B cell (primary cell): ENCODE measurements at places on chromosomes 11 and 22. TPM values are rescaled to one million over a fixed set of nuclear protein-coding genes. Genes with fewer than 3 reads are reported as not detected.

Gene GRAMD1B
- 9.6 and 11.6 TPM in 2 replicates for total RNA-seq

Gene GLB1L2
- 0.36 and 0.44 TPM in 2 replicates for total RNA-seq

Gene P2RX6
- 0.49 and 0.83 TPM in 2 replicates for total RNA-seq

Gene TTC38
- 13.3 and 14.9 TPM in 2 replicates for total RNA-seq

Gene DNAJB7
- not detected in 2 replicates for total RNA-seq

Gene TTLL1
- total RNA-seq: 2.1 and 3.0 TPM in 2 replicates

Gene CCDC117
- 25.6 and 25.8 TPM in 2 replicates for total RNA-seq

GRCh38 chr11:68444566-68444965 is 16.0 kb upstream of the PPP6R3 start:
- H3K27me3 ChIP-seq: no peaks in the 10 kb centered on the region
- H3K27ac ChIP-seq: no peak overlapping the region
- peaks cover 33% of the 10 kb centered on the region for H3K4me1 ChIP-seq
- no peak for DNase-seq

- no peaks in the 10 kb centered on the region for H3K4me1 ChIP-seq
- H3K27me3 ChIP-seq: no peaks in the 10 kb centered on the region
- H3K36me3 ChIP-seq: no peaks in the 10 kb centered on the region
- H3K4me3 ChIP-seq: no peak overlapping the region
- no peak for DNase-seq
Measured at GRCh38 chr11:10285148-10285802, 8.7 kb downstream of the SBF2 start.

- no peak overlapping the region for H3K4me3 ChIP-seq
- H3K4me1 ChIP-seq: no peaks in the 10 kb centered on the region
- DNase-seq: no peak
- H3K27me3 ChIP-seq: no peaks in the 10 kb centered on the region
- no peak overlapping the region for H3K27ac ChIP-seq
Measured at GRCh38 chr11:13134886-13135285, 125.8 kb downstream of the RASSF10 start.

DNA sequence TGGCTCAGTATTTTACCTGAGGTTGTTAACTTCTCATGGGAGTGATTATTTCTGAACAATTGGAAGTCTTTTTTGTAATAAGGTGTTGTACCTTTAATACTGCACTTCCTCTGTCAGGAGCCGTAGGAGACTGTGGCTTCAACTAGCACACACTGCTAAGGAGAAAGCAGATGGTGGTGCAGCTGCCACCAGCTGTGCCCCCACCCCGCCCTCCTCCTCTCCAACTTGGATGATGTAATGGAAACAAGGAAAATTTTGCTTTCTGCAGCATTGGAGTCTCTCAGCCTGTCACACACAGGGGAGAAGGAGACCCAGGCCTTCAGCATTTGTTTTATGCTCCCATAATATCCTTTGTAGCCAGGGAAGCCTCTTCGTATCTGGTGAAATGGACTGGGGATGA is 91.2 kb downstream of the TEAD1 start:
- no peak overlapping the region for H3K27ac ChIP-seq
- H3K27me3 ChIP-seq: no peaks in the 10 kb centered on the region
- H3K36me3 ChIP-seq: no peaks in the 10 kb centered on the region
- H3K4me1 ChIP-seq: no peaks in the 10 kb centered on the region
- no peak for DNase-seq

DNA sequence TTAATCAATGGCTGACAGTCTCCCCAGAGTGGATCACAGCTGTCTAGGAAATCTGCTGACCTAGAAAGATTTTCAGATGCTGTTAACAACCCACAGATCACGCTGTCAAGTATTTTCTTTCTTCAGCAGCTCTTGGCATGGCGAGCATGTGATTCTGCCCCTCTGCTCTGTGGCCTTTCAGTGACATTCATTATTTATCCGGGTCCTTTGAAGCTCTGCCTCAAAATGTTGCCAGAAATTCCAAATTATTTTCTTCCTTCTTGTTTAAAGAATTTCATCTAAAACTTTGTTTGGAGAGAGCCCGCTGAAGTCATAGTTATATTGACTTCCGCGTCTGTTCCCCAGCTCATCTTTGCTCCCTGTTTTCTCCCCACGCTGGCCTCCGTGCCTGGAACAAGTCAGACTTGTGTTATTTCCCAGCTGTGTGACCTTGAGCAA is 134.1 kb downstream of the COMMD9 start:
- H3K4me3 ChIP-seq: no peak overlapping the region
- DNase-seq: no peak
- no peak overlapping the region for H3K27ac ChIP-seq
- peaks cover 3% of the 10 kb centered on the region for H3K27me3 ChIP-seq

GRCh38 chr11:75777461-75778110 is 9.0 kb downstream of the DGAT2 start:
- H3K36me3 ChIP-seq: no peaks in the 10 kb centered on the region
- no peaks in the 10 kb centered on the region for H3K27me3 ChIP-seq
- H3K27ac ChIP-seq: no peak overlapping the region
- H3K4me3 ChIP-seq: no peak overlapping the region
- no peak for DNase-seq

DNA sequence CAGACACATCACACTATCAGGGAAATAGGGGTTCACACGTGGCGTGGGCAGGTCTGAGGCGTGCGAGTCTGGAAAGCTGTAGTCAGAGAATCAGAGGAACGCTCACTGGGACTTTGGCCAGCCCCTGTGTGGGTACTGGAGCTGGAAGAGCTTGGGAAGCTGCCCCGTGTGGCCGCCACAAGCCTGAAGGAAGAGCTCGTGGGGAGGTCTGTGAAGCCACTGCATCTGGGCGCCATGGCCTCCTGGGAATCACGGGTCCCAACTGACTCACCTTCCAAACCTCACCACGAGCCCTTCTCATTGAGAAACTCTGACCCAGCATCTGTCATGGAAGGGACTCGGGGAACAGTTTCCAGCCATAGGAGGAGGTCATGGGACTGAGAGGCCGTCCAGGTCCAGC is 5.9 kb upstream of the MRGPRF start:
- no peak for DNase-seq
- peaks cover 8% of the 10 kb centered on the region for H3K27me3 ChIP-seq
- no peaks in the 10 kb centered on the region for H3K4me1 ChIP-seq
- H3K36me3 ChIP-seq: no peaks in the 10 kb centered on the region

- H3K4me1 ChIP-seq: no peaks in the 10 kb centered on the region
- no peak overlapping the region for H3K4me3 ChIP-seq
- H3K36me3 ChIP-seq: no peaks in the 10 kb centered on the region
Measured at GRCh38 chr11:126113515-126113957, 50.9 kb upstream of the CDON start.

DNA sequence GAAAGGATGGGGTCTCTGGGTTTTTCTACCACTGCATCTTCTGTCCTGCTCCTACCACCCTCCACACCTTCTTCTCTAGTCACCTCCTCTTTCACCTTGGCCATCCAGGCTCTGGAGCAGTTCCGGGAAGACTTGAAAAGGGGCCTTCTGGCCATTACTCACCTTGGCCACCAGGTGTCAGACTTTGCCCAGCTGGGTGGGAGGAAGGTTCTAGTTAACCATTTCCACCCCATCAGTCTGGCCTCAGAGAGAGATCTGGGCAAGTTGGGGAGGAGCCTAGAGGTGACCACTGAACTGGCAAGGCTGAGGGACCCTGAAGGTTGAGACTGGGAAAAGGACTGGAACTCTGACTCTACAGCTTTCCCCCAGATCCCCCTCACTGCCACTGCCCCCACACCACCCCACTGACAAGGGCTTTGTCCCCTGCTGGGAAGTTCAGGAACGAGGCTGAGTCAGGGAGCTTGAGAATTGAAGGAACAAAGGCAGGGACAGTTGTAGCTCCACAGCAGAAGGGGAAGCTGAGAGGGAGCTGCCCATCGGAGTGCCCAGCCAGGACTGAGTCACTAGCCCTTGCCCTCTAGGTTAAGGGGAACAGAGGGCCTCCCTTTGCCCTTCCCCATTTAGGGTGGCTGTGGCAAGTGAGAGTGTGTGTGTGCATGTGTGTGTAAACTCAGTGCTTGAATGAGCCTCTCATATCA is 3.7 kb upstream of the POLD4 start:
- no peaks in the 10 kb centered on the region for H3K27me3 ChIP-seq
- peaks cover 56% of the 10 kb centered on the region for H3K4me1 ChIP-seq
- peak; percentile 80 for DNase-seq

DNA sequence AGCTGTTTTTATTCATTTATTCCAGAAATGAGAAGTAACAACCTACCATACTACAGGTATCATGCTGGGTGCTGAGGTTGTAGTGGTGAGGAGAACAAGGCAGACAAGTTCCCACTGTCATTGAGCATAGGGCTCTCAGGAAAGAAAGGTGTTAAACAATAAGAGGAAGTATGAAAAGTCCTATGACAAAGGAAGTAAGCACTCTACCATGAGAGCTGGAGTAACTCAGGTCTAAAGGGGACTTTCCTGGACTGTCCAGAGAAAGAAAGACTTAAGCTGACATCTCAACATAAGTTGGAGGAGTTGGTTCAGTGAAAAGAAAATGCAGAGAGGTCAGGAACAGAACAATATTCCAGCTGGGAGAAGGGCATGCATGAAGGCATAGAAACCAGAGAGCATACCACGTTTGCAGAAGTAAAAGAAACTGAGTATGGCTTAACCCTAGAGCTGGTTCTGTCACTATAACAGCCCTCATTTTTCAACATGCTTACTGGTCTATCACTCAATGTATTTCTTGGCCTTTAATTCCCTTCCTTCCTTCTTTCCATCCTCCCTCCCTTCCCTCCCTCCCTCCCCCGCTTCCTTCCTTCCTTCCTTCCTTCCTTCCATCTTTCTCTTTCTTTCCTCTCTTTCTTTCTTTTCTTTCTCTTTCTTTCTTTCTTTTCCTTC is 137.8 kb upstream of the BDNF start:
- no peak overlapping the region for H3K27ac ChIP-seq
- H3K4me3 ChIP-seq: no peak overlapping the region
- H3K4me1 ChIP-seq: no peaks in the 10 kb centered on the region
- no peaks in the 10 kb centered on the region for H3K27me3 ChIP-seq
- no peak for DNase-seq
- no peaks in the 10 kb centered on the region for H3K36me3 ChIP-seq

DNA sequence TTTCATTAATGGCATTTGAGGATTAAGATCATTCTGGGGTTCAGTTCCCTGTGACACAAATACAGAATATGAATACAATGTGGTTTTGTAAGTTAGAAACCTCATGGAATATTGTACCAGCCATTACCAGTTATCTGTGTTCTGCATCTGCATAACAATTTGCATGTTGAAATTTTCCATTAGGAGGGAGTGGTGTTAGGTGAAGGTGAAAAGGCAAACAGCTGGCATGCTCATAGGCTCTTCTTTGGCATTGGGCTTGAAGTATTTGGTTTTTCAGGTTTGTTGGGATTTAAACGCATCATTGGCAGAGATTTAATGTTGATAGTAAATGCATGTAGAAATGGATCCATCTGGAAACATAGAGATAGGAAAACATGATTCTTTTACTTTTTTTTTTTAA is 18.6 kb downstream of the RTN3 start:
- DNase-seq: no peak
- H3K27ac ChIP-seq: no peak overlapping the region
- no peak overlapping the region for H3K4me3 ChIP-seq
- H3K4me1 ChIP-seq: no peaks in the 10 kb centered on the region
- no peaks in the 10 kb centered on the region for H3K27me3 ChIP-seq

- H3K4me1 ChIP-seq: peaks cover 25% of the 10 kb centered on the region
- H3K36me3 ChIP-seq: no peaks in the 10 kb centered on the region
- DNase-seq: no peak
- H3K27ac ChIP-seq: no peak overlapping the region
Measured at GRCh38 chr11:111932611-111932950, 4.6 kb upstream of the DIXDC1 start.
